Stimulated activated CD8-positive, alpha-beta memory T cell treated with anti-CD3 and anti-CD28 coated beads, Interleukin-7, amount 100 ng/mL, for 48 hours (primary cell): ENCODE measurements at places on chromosomes 6 and 20.

DNA sequence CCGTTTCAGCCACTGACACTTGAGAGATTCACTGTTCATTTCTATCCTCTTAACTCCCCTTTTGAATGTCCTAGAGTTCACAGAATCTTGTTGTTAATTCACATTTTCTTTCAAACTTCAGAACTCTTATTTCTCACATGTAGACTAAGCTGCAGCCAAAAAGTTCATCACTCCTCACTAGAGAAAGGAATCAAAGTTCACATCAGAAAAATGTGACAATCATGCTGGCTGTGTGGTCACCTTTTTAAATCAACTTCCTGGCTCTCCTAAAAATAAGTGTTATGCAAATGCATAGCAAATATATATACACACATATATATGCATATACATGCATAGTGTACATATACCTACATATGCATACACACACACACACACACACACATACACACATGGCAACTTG is 123.0 kb downstream of the CBLN4 start:
- DNase-seq: no peak

DNA sequence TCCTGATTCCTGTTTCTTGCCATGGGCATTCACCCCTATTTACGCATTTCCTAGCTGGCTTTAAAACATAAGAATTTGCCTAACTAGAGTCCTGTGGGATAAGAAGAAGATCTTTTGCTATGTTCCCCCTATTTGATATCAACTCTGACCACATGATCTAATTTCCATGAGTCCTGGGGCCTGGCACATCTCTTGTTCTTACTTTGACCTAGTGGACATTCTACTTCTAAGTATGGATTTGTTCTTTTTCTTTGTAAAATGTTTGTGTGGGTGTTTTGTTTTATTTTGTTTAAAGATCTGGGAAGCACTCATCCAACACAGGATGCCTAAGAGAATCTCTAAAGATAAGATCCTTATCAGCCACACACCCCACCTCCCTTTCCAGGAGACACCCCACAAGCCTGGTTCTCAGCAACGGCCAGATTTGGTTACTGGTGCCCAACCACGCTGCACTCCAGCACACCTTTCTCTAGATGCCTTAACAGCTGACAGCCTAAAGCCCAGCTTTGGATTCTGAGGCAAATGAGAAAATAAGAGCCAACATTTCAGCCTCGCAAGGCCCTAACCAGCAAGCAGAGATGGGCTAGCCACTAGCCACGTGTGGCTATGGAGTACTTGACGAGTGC is 74.7 kb downstream of the SLC23A2 start:
- DNase-seq: no peak

- no peak for DNase-seq
Observed at GRCh38 chr6:24621626-24622289, 24.2 kb downstream of the KIAA0319 start.

DNA sequence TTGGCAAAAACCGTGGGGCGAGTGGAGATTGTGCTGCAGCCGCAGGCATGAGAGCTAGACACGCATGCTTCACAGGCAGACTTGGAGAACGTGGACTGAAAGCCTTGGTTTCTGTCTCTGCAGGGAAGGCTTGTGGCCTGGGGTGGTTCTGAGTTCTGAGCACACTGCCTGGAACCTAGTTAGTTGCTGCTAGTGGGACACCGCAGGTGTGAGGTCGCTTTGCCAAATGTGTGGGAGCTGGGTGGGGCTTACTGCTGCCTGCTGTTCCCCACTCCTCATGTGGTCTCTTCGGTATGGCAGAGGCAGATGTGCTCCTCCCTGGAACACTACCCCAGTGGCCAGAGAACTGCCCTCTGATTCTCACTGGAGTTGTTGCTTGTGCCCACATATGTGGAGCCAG is 484.0 kb downstream of the MMUT start:
- no peak for DNase-seq

DNA sequence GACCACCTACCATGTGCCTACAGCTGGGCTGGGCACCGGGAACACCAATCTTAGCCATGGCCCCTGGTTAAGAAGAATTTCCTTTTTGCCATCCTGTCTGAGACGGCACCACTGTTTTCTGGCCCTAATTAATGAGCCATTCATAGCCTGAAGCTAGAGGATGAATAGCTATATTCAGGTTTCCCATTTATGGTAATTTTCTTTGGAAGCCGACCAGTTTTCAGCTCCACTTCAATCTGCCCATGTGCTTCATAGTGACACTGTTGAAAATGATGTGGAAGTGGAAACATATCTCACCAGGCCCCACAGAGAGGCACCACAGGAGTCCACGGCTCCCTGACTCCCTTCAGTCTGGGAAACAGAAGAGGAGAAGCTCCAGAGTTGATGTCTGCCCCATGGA is 22.6 kb upstream of the ULBP3 start:
- no peak for DNase-seq

DNA sequence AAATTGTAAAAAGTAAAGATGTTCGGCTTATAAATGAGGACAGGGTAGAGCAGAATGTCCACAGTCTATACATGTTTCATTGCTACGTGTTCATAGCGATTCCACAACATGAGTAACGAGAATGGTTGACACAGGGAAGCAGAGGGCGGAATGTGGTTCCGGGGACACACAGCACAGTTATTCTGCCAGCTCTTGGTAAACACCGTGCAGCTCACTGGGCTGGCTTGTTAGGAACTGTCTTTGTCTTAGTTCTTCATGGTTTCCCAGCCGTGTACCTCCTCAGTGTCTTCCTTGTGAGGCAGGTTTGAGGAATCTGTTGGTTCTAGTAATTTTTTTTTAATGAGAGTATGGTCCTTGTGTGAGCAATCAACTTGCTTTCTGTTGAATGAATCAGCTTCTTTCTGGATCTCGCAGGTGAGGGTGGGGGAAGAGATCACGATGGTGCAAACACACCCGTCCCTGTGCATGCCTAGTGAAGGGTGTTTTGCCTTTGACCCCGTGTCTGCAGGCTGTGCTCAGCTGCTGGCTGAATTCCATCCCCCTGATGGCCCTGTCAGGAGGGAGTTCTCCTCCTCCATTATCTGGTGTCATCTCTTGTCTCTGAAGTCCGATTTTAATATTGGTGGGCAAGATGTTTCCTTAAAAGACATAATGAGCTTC is 168.2 kb downstream of the SMOC2 start:
- no peak for DNase-seq

GRCh38 chr6:12869816-12870432 is 153.4 kb downstream of the PHACTR1 start:
- no peak for DNase-seq

DNA sequence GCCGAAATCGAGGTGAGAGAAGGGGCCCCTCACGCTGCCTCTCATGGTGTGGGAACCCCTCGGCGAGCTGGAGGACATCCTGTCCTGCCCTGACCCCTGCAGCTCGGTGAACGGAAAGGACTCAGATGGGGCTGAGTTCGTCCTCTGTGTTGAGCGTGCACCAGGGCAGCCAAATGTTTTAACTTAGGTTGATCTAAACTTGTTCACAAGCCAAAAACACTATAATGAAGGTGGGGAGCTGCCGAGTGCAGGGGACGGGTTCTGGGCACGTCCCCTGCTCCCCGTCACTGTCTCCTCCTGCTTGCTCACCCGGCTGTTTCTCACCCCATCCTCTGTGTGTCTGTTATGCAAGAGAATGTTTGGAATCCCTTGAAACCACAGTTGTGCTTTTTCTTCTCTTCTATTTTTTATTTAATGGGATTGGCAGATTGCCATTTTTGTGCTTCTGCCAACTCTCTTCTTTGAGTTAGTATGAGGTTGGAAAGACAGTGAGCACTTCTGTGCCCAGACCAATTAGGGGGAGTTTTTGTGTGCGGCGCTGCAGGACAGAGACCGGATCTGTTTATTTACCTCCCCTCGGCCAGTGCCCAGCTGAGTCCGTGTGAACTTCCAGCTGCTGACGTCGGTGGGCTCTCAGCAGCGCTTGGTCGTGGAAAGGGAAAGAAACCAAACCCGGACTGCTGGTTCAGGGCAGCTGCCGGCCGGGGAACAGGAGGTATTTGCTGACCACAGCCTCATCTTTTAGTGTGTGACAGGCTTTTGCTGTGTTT is 158.1 kb downstream of the DTNBP1 start:
- DNase-seq: no peak

DNA sequence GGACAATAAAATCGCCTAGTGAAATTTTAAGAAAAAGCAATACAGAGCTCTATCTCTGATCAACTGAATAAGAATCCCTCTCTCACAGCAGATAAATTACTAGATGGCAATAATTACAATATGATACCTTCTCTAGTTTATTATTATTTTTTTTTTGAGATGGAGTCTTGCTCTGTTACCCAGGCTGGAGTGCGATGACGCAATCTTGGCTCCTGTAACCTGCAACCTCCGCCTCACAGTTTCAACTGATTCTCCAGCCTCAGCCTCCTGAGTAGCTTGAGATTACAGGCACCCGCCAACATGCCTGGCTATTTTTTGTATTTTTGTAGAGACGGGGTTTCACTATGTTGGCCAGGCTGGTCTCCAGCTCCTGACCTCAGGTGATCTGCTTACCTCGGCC is 129.3 kb upstream of the PTCHD4 start:
- no peak for DNase-seq

- DNase-seq: no peak
Observed at GRCh38 chr20:64146936-64147477, 17.2 kb upstream of the MYT1 start.

- no peak for DNase-seq
Observed at GRCh38 chr6:131955876-131956275, 4.7 kb upstream of the CCN2 start.

DNA sequence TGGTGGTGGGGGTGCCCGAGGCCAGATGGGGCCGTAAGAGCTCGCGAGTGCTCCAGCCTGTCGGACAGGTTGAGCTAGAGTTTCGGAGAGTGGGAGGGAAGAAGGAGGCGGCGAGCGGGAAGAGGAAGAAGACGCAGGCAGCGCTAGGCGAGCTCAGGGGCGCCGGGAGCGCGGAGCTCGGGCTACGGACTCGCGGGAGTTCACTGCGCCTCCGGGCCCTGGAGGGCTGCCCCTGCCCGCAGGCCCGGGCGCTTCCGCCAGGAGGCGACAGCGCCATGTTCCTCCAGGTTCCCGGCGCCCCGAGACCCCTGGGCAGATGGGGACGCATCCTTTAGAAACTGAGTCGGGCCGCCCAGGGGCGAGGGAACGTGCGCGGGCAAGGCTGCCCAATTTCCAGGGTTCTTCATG is 984 bp downstream of the TFAP2C start:
- no peak for DNase-seq

DNA sequence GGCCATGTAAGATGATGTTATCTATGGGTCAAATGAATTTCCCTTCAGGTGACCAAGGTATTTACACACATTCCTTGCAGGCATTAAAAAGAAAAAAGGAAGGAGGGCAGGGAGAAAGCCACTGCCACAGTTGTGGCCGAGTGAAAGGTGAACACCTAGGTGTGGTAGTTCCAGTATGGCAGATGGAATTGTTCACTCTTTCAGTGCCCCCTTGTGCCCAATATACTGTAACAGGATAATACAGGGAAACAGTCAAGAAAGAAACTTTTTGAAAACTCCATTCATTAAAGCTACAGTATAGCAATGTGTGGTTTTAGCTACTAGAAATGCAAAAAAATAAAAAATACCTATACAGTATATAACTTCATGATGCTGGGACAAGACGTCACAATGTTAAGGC is 52.1 kb downstream of the BMP2 start:
- no peak for DNase-seq

- DNase-seq: no peak
Observed at GRCh38 chr6:114260810-114261209, 82.0 kb downstream of the HS3ST5 start.

GRCh38 chr20:4626228-4626627 is 95.5 kb upstream of the PRND start:
- no peak for DNase-seq

DNA sequence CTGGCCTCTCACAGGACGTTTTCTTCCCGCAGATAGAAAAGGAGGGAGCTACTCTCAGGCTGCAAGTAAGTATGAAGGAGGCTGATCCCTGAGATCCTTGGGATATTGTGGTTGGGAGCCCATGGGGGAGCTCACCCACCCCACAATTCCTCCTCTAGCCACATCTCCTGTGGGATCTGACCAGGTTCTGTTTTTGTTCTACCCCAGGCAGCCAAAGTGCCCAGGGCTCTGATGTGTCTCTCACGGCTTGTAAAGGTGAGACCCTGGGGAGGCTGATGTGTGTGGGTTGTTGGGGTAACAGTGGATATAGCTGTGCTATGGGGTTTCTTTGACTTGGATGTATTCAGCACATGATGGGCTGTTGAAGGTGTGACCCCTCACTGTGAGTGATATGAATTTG is 52.0 kb upstream of the POLR1H start:
- no peak for DNase-seq

DNA sequence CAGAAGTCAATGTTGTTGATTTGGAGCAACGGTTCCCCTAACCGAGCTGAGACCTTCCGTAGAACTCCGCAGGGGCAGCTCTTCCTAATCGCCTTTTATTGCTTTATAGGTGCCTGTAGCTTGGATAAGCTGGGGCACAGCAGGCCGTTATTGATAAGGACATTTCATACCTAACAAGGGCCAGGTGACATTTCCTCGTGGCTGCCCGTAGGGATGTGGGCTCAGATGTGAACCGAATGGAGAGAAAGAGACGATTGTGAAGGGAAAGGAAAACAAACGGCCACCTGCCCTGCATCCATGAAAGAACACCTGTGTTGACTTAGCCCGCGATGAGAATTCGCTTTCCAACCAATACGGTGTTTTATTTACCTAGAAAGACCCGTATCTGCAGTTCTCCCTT is 53.3 kb upstream of the DACT2 start:
- no peak for DNase-seq

DNA sequence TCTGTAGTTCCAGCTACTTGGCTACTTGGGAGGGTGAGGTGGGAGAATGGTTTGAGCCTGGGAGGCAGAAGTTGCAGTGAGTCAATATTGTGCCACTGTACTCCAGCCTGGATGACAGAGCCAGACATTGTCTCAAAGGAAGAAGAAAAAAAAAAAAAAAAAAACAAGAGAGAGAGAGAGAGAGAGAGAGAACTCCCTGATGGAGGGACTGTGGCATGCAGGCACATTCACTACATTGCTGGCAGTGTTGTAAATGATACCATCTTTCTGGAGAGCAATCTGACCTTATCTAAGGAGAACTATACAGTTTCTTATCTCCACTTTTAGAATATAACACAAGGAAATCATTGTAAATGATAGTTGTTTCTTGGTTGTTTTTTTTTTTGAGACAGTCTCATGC is 85.1 kb downstream of the MDN1 start:
- no peak for DNase-seq

DNA sequence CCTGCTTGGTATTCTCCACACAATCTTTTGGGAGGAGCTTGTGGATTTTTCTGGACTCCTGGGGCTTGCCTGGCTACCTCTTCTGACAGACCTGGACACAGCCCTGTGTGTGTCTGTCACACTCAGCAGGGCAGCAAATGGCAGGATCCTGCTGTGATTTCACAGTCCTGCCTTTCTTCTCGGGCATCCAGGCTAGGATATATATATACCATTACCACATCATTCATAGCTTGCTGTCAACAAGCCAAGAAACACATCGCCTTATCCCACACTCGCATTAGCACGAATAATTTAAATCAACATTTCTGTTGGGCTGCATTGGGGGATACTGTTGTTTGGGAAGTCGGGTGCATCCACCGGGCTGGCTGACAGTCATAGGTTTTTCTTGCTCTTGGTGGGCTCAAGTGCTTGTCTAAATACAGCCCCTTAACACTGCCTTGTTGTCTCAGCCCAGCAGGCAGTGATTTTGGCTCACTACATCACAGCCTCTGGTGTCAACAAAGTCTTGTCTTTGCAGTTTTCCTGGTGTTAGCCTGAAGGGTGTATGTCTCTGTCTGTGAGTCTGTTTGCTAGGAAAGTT is 154.9 kb upstream of the FERMT1 start:
- DNase-seq: no peak

- DNase-seq: no peak
Observed at GRCh38 chr6:24994812-24995211, 59.1 kb upstream of the RIPOR2 start.

- no peak for DNase-seq
Observed at GRCh38 chr6:145147559-145147958, 587.8 kb downstream of the EPM2A start.
